ENCODE measurements at places on chromosomes 1 and 21.

GRCh38 chr1:64175639-64176038, 27.8 kb upstream of the UBE2U start:
- no peak for DNase-seq

- DNase-seq, result no peak
Observed at GRCh38 chr1:71498542-71498941, 417.7 kb upstream of the ZRANB2 start.

DNA sequence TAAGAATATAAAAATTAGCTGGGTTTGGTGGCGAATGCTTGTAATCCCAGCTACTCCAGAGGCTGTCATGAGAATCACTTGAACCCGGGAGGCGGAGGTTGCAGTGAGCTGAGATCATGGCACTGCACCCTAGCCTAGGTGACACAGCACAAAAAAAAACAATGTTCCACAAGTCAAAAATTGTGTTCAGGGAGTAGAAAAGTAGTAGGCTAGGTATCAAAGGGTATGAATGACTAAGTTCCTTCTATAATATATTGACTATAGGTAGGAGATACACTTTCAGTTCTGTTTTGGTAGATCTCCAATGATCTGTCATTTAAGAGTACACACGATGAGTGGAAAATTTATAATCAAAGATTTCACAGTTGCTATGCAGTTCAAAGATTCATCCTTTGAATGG, 16.7 kb downstream of the USP48 start:
- no peak for DNase-seq

GRCh38 chr1:37704966-37705365, 12.7 kb downstream of the CDCA8 start:
- DNase-seq, result no peak

DNA sequence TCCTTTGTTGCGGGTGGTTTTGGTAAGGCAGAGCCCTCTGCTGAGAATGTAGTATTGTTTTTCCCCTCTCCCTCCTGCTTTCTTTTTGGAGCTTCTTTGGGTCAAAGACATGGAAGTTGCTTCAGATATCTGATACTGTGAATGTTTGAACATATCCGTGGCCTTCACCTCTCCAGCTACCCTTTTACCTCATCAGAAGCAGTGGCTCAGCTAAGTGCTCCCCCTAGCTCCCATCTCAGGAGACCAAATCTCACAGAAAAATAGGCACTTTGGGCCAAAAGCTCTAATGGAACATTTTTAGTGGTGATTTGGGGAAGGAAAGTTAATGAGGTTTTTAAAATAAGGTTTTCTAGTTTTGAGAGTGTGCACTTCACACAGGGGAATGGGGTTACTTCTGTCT, 6.3 kb downstream of the TMEM200B start:
- DNase-seq, result no peak

DNA sequence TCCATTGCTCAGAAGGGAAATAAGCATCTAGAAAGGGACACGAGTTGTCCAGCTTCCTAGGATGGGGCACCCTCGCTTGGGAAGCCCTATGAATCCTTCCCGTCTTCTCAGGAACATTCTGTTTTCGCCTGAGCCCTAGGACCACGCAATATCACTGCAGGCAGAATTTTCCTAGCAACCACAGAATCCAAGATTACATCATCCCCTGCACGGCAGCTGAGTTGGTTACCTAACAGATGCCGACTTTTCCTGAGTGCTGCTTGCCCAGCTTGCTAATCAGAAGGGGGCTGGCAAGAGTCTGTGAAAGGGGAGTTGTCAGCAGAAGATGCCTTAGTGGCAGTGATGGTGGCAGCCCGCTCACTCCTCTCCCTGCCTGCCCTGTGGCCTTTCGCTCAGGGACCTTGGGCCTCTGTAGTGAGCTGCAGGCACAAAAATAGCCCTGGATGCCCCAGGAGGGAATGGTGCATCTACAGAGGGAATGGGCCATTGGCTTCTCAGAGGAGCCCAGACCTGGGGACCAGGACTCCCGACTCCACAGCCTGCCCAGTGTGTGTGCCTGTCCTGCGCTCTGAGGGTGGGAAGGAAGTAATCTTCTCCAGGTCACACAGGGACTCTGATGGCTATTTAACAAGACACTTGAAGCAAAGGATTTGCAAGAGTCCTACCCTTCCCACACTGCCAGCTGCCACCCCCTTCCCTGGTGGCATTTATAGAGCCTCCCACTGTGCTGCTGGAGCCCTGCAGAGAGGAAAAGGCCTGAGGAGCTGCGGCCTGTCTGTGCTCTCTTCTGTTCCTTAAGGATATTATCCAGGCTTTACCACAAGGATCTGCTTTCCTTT, 28.9 kb upstream of the CLSTN1 start:
- no peak for DNase-seq

DNA sequence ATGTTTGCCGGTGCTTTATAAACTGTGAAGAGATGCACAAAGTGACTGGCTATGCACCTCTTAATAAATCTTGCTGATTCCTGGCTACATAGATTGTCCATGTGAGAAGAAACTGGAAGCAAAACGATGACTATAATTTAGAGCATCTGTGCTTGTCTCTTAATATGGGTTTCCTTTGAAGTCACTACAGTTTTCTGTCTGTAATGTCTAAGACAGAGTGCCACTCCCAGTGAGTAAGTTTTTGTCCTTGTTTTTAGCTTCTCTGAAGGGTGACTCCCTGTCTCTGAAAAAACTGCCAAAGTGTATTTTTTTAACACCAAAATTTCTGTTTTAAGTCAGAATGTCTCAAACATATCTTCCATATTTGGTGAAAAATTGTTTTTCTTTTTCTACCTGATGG, 175.1 kb downstream of the FASLG start:
- no peak for DNase-seq

DNA sequence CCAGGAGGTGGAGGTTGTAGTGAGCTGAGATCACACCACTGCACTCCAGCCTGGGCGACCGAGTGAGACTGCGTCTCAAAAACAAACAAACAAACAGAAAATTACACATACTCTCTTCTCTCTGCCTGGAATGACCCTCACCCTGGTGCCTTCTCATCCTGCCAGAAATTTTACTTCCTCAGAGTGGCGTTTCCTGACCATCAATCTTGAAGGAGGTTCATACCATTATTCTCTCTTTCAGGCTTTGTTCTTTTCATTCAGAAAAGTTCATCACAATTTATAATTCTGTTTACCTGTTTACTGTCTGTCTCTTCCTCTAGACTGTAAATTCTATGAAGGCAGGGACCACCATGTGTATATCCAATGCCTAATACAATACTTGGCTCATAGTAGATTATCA, 79.3 kb downstream of the RPS6KA1 start:
- no peak for DNase-seq

GRCh38 chr1:86156566-86157455, at the start of gene COL24A1:
Gene COL24A1 (minus strand): TSS chr1:86156772. CDS start chr1:86156396, 376 bp downstream.
- peak; percentile 43 for DNase-seq

DNA sequence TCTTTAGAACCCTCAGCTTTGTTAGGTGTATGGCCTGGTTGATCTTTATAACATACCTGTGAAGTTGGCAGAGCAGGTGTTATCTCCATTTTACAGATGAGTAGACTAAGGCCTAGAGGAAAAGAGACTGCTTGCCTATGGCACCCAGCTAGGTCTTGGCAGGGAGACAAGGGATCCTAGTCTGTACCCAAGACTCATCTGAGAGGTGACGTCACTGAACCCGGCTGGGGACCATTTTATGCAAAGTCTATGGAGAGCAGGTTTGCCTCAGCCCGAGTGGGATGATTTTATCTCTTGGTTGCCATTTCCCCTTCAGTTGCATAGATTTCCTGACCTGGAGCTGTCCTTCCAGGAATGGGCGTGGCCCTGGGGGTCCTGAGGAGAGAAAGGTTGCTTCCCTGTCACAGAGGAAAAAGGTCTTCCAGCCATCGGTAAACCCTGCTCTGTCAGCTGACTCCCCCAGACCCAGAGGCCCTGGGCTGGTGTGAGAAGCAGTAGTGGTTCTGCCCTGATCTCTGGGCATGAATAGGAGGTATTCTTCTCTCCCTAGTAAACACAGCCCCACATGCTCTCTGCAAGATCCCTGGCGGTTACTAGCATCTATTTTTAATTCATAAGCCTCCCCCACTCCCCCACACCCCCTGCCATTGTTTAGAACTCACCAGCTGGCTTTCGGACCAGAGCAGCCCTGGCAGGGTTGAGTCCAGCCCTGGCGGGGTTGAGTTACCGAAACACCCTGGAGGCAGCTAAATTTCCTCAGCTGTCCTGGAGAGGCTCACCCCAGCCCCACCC, 19.6 kb downstream of the TMCC2 start:
- DNase-seq, result no peak

GRCh38 chr1:11295905-11296304, 22.9 kb downstream of the UBIAD1 start:
- no peak for DNase-seq

GRCh38 chr1:60073605-60074278, at the start of gene C1orf87:
Gene C1orf87 (minus strand): TSS chr1:60073770. CDS start chr1:60072643, 1,127 bp downstream.
- no peak for DNase-seq

- no peak for DNase-seq
Observed at GRCh38 chr1:171772312-171772711, 9.1 kb upstream of the METTL13 start.

DNA sequence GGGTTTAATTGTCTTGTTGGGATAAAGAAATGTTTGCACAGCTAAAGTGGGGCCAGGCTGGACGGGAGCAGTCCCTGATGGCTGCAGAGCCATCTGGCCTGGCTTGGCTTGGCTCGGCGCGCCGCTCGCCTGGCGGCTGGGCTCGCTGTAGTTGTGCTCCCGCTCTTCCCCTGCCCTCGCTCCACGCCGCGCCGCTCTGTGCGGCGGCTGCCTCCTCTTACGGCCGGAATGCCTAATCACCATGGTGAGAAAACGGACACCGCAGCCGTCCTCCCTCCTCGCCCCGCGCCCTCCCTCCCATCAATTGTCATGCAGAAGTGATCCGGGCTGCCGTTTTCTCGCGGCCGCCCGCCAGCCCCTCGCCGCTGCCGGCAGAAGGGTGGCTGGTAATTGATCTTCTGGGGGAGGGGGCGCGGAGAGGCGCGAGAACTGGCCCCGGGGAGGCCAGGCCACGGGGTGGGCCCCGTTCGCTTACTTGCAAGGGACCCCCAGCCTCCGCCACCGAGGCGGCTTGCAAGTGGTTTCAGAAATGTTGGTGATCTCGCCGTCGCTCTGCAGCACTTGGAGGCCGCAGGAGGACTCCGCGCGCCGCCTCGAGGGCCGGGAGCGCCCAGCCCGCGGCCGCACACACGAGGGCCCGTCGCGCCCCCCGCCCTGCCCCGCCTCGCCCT, 12.4 kb downstream of the RNF220 start:
- DNase-seq, result no peak

- DNase-seq, result no peak
Observed at GRCh38 chr1:45863218-45863617, 59.8 kb downstream of the MAST2 start.

GRCh38 chr1:113793878-113794834, 18.1 kb downstream of the RSBN1 start:
- no peak for DNase-seq

GRCh38 chr1:32199717-32200072, 700 bp upstream of the CCDC28B start:
- peak; percentile 81 for DNase-seq

GRCh38 chr1:17873007-17873675, 118.0 kb downstream of the ACTL8 start:
- peak; percentile 32 for DNase-seq

DNA sequence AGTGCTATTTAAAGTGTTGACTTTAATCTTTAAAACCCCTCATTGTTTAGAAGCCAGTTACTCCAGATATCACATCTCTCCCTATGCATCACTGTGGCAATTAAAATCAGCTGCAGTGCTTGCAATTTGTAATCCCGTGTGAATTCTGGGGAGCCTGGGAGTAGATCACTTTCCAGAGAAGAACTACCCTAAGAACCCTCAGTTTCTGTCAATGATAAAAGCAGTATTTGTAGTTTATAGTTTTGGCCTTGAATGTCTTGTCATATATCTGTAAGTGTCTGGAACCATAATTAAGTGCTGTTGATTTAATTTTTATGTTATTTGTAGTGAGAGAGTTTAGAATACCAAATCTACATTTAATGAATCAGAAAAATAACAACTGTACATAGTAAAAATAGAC, 5.5 kb upstream of the SPAG17 start:
- DNase-seq, result no peak

- no peak for DNase-seq
Observed at GRCh38 chr1:239164451-239165180, 221.8 kb upstream of the CHRM3 start.

DNA sequence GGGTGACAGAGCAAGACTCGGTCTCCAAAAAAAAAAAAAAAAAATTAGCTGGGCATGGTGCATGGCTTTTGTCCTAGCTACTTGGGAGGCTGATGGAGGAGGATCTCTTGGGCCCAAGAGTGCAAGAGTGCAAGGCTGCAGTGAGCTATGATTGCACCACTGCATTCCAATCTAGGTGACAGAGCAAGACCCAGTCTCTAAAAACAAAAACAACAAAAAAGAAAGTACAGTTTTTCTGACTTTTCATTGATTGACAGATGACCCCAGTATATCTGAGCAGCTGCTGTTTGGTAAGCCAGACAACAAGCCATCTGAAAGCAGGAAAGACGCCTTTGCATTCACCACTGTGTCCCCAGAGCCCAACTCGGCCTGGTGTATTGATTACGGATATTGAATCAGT, 10.9 kb upstream of the DPT start:
- no peak for DNase-seq

DNA sequence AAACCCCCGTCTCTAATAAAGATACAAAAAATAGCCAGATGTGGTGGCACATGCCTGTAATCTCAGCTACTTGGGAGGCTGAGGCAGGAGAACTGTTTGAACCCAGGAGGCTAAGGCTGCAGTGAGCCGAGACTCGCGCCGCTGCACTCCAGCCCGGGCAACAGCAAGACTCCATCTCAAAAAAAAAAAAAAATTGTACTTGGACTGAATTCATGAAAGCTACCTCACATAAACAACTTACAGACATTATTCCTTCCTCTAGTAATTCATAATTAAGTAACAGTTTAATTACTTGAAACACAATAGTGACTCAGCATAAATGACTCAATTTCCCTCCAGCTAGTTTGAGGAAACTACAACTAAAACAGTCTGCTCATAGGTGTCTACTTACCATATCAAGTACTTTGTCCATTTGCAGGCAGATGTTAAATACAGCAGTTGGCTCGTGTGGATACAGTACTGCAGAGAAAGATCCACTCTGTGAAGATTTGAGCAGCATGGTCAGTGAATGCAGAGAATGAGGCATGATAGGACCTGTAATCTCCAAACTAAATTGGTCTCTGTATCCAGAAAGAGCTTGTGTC, 9.4 kb downstream of the DONSON start:
- DNase-seq, result no peak
